GOT3 (cell line): ENCODE measurements at places on chromosomes 13 and 19.

- no peak for DNase-seq
Measured at GRCh38 chr19:21617740-21618339, 112.4 kb downstream of the ZNF429 start.

DNA sequence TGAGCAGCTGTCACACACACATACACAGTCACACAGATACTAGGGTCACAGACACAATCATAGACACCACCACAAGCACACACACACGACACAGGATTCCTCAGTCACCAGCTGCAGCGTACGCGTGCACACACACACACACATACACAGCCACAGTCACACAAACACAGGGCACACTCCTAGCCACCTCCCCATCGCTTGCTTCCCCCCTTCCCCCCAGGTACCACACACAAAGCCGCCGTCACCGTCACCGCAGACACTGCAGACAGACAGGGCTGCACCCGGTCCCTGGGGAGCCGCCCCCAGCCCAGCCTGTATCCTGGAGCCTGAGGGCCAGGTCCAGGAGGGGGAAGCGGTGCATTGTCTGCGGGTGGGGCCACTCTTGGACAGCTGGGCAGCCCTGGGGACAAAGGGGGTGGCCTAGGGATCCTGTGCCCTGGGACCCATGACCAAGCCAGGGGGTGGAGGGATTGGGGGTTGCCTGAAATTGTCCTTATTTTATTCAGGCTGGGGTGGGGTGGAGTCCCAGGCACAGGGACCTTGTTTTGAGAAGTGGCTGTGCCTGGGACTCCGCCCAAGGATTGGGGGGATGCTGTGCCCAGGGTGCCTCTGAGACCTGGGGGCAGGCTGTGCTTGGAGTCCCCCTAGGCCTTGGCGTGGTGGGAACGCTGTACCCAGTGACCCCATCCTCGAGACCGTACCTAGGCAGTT is 957 bp downstream of the NUMBL start:
- no peak for DNase-seq

- no peak for DNase-seq
Measured at GRCh38 chr13:44312834-44313551, 60.6 kb upstream of the SERP2 start.

- no peak for DNase-seq
Measured at GRCh38 chr13:48235341-48236135, 2.5 kb downstream of the ITM2B start.

- no peak for DNase-seq
Measured at GRCh38 chr19:52524086-52524485, 3.4 kb upstream of the ZNF808 start.
